ENCODE measurements at places on chromosomes 12 and 14. TPM values are rescaled to one million over a fixed set of nuclear protein-coding genes. Genes with fewer than 3 reads are reported as not detected.

RNU7-1 gene
- total RNA-seq = not detected

GDF3 gene
- total RNA-seq = 2.9 TPM

L2HGDH gene
- 3.4 TPM for total RNA-seq

SLC11A2 gene
- 76.6 TPM for total RNA-seq

OXA1L gene
- total RNA-seq = 20.7 TPM

RAN gene
- total RNA-seq = 199 TPM

IGFBP6 gene
- 112 TPM for total RNA-seq

SLC10A1 gene
- 2.4 TPM for total RNA-seq

All from umbilical cord (tissue), 2 donors.